ENCODE measurements at places on chromosomes 11 and 22.

GRCh38 chr22:47586038-47586437 lies 823.6 kb downstream of the TBC1D22A start:
- DNase-seq: no peak

GRCh38 chr22:45318558-45319323 lies 9.0 kb downstream of the FAM118A start:
- DNase-seq: peak; percentile 23

- no peak for DNase-seq
These were observed 36.4 kb downstream of the MYEOV start for GRCh38 chr11:69330330-69330729.

DNA sequence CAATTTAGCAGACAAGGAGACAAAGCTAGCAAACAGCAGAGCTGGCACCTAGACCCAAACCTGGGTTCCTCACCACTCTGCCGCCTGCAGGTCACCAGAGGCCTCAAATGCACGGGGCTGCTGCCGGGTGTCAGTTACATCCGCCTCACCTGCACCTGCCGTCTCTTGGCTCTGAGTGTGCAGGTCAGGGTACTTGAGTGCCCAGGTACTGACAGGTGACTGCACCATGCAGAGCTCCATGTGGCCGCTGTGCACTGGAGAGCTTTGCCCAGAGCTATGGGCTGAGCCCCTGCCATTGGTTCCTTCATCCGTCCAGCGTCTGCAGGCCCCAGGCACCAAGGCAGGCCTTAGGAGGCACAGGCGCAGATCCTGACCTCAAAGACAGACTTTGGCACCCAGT lies 35.0 kb downstream of the PDGFB start:
- no peak for DNase-seq
